CD4-positive, alpha-beta T cell treated with Interferon gamma for 1 hour (primary cell): ENCODE measurements at places on chromosomes 11 and 22.

DNA sequence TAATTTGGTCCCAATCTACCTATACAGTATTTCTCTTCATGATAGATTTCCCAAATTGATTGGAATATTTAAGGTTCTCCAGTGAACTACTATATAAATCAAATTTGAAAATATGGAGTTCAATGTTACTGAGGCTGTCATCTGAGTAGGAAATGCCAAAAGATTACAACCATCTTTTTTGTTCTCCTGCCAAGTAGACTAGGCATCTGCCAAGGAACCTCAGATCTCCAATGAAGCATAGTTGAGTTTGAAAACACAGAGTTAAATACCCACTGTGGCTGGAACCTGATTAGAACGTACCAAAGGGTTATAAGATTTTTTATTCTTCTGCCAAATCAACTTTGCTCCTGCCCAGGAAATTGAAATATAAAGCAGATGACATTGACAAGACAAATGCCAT, 330.9 kb downstream of the CNTN5 start:
- no peak for DNase-seq

DNA sequence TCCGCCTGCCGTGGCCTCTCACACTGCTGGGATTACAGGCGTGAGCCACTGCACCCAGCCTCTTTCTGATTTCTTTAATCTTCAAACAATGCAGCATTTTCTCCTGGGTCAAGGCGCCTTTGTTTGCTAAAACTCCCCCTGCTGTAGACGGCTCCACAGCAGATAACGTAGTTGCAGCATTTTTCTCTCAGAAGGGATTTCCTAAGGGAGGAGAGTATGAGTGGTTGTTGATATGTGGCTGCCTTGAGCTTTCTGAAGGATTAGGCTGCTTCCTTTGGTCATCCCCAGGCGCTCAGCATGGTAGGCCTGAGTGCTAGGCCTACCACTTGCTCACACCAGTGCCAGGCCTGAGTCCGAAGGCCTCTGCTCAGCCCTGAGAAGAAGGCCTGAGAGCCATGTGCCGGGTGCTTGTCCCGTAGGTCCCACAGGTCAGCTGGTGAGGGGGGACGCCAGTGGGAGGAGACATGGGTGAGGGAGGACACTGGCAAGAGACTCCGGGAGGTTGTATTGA, 18.1 kb downstream of the SMARCB1 start:
- DNase-seq, result no peak

DNA sequence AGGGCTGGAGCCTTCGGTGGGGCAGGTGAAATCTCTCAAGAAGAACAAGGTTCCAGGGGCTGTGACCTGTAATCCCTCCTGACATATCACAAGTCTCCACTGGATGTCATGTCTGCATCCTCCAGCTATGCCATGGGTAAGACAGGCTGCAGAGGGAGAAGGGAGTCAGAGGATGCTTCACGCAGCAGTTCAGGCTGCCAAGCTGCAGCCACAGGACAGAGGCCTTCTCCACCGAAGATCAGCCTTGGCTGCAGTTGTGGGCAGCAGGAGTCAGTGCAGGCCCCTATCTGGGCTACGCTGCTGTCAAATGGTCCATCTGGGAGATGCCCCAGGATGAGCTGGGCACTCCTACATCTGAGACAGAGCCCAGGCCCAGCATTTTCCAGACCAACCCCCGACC, 25.0 kb downstream of the DKK3 start:
- DNase-seq, result no peak

DNA sequence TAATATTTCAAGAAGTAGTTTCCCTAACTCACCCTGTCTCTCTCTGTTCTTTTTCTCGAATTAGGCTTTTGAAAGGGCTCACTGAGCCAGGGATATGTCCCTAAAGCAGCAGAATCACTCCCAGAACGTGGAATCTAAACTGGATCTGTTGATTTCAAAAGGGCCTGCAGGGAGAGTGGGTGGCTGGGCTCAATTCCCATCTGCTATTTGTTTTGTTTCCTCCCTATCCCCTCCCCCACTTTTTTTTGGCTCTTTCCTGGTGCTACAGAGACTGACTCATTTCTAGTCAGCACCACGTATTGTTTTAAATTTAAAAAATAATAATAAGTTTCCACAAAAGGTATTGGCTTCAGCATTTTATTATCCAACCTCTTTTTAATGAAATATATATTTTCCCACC, 961.5 kb downstream of the FAM181B start:
- DNase-seq, result no peak

- no peak for DNase-seq
These were observed 148.8 kb downstream of the CRYBB2 start for GRCh38 chr22:25368271-25368670.

GRCh38 chr22:20904980-20905355, 12.2 kb upstream of the CRKL start:
- no peak for DNase-seq

DNA sequence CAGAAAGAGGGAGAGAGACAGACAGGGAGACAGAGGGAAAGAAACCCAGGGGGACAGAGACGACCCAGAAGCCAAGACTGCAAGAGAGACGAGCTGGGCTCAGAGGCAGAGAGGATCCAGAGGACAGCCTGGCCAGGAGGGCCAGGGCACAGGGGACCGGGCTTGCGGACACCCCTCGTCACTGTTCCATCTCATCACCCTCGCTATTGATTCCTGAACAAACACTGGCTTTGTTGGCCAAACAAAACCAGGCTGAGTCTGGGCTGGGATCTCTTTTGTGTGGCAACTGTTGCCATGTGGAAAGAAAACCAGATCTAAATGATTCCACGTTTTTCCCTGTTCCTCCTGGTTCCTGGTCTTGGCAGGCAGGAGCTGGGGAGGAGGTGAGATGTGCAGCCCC, 339.4 kb downstream of the MN1 start:
- DNase-seq, result no peak

GRCh38 chr22:31520051-31520450, 23.7 kb downstream of the SFI1 start:
- DNase-seq, result no peak

GRCh38 chr22:48546653-48547424, 1280.8 kb downstream of the BRD1 start:
- no peak for DNase-seq

DNA sequence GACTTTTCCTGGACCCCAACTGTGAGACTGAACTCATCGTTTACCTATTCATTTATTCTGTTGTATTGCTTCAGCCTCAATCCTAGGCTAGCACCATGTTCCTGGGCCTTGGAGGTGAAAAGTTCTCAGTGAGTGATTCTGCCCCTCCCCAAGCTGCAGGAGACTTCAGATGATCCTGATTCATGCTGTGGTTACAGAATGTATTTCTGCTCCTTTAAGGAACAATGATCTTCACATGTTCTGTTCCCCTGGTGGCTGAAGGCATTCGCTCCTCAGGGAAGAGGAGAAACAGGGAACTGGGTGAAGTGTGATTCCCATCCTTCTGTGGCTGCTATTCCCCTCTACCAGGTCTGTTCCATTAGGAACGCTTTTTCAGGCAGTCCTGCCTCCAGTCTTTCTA, 2.4 kb downstream of the OR52E1 start:
- no peak for DNase-seq

DNA sequence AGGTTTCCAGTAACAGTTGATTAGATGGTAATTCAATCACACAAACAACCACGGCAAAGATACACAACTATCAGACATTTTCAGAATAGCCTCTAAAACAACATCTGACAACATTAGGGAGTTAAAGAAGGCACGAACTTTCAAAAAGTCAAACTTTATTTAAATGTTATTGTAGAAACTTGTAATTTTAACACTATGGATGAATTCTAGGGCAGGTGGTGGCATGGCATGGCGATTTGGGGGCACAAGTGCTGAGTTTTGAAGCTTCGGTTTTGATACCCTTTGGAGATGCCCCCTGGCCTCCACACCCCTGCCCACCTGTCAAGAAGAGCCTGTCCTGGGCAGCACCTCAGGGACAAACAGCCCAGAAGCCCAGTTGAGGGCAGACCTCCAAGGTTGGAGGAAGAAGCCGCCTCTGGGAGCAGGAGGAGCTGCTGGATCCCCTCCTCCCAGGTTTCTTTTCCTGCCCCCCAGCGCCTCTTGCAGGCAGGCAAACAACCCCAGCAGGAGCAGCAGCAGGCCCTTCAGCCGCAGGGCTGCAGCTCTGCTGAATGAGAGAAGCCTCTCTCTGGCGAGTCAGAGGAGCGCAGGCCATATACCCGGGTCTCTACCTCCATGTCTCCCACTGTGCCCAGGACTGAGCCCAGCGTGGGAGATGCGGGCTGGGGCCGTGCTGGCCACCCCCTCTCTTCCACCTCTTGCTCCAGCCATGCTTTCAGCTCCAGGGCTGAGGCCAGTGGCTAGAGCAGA, 102.1 kb upstream of the IGLL5 start:
- DNase-seq, result no peak

DNA sequence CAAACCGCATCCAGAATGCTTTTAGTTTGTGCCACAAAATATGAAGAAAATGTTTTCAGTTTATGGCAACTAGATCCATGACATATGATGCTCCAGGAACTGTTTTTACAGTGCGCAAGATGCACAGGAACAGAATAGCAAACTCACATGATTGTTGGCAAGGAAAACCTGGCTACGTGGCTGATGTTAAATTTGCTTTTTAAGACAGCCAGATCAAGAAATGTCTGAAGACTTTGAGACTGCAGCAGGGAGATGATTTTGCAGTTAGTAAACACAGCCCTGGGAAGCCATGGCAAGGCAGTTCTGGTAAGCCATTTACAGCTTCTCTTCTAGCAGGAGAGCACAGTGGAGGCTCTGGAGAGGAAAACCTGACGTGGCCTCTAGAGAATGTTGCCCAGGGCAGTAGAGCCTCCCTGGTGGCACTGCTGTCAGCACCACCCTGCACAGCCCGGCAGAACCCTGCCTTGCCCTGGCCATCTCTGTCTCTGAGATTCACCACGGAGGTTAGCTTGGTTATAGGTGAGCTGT, 69.8 kb upstream of the TNRC6B start:
- DNase-seq, result no peak

DNA sequence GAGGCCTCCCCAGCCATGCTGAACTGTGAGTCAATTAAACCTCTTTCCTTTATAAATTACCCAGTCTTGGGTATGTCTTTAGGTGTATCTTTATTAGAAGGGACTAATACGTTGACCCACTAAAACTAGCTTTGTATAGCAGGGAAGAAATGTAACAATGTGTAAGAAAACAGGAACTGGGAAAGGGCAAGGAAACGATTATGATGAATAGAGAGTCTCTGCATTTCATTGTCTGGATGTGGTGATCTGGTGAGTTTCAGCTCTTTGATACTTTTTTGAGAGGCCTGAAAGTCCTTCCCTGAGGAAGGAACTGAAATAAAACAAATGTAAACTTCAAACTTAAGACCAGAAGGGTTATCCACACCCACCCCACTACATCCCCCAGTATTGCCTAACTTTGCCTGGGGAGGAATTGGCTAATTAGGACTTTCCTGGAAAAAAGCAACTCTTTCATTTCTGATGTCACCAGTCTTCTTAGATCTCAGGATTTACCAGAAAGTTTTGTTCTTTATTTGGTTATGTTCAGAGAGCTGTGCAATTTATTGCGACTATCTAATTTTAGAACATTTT, 119.0 kb downstream of the LDLRAD3 start:
- DNase-seq, result no peak

DNA sequence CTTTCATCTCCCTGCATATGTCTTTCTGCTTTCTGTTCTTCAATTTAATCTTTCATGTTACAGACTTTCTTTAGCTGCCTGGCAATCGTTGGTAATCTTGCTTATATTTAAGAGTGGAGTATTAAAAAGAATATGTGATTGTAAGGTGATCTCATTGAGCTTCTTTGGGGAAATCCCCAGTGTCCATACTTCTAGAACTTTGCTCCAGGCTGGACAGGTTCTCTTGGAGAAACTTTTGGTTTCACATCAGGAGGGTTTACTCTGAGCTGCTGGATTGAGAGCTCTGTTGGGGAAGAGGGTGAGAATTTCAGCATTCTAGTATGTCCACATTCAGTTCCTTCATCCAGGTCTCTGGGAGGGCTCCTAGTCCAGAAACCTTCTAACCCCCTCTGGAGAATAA, 16.1 kb downstream of the LRRC75B start:
- no peak for DNase-seq

DNA sequence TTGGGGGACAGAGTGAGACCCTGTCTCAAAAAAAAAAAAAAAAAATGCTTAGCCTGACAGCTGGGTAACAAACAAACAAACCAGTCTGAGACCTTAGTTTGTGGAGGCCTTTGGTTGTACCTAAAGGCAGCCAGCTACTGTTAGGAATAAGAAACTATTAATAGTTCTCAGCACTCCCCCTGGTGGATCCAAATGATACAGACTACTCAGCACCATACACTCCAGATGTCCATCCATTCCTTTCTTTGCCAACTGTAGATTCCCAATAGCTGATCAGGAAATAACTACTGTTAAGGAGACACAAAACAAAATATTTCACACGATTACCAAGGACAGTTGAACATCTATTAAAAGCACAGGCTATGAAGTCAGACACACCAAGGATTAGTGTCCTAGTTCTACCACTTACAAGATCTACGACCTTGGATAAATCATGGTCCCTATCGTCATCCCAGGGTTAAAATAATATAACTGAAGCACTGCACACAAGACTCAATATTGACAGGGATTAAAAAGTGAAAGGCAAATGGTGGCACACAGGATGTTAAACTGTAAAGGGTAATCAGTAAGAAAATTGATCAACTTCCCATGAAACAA, 17.2 kb downstream of the CLDN25 start:
- no peak for DNase-seq

DNA sequence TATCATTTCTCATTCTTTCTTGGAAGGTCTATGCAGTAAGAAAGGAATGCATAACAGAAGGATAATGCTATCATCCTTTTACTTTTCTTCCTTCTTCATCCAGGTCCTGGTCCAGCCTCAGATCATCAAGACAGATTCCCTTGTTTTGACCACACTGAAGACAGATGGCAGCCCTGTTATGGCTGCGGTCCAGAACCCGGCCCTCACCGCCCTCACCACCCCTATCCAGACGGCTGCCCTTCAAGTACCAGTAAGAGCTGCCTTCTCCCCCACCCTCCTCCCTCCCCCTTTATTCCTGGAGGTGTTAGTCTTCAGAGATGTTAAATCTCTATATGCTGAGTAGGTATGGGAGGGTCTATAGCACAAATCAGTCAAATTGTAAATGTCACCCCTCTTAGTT, 37.9 kb downstream of the SREBF2 start:
- DNase-seq, result no peak

DNA sequence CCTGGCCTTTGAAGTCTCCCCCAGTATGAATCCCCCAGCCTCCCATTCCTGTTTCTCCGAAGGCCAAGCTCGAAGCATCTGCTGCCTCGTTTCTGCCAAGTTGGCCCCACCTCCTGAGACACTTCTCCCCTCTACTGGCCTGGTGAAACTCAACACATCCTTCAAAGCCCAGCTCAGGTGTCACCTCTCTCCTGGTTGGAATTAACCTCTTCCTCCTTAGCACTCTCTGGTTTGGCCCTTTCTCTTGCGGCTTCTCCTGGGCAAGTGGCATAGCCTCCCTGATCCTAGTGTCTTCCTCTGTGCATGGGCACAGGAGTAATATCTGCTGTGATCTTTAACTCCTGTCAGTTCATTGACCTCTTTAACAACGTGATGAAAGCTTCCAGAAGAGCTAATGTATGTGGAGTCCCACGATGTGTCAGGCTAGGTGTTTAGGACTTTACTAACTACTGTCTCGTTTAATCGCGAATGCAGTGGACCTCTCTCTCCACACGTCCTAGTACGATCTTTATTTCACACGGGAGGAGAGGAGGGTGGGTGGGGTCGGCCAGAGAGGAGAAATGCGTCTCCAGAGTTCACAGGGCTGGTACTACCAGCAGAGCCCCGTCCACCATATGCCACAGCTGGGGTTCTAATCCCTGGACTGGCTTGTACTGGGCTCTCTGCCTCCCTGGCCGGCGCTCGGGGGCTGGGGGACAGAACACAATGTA, 826 bp upstream of the PTPRJ start:
- DNase-seq, result no peak

- DNase-seq, result no peak
These were observed 51.0 kb downstream of the ANO1 start for GRCh38 chr11:70129051-70129592.
